Brain (organoid and tissue), 16 donors: ENCODE measurements at places on chromosomes 5 and 9.

- DNase-seq: no peak
Observed at GRCh38 chr5:141779503-141779973, 97.5 kb upstream of the ARAP3 start.

DNA sequence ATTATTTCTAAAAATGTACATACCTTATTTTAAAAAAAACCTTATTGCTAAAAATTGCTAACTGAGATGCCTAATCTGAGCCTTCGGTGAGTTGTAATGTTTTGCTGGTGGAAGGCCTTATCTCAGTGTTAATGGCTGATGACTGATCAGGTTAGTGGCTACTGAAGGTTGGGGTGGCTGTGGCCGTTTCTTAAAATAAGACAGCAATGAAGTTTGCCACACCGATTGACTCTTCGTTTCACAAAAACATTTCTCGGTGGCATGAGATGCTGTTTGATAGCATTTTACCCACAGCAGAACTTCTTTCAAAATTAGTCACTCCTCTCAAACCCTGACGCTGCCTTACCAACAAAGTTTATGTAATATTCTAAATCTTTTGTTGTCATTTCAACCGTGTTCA lies 14.7 kb downstream of the CENPK start:
- no peak for DNase-seq

GRCh38 chr5:172769616-172770373 lies 1.2 kb downstream of the DUSP1 start:
- peak; percentile 72 for DNase-seq

DNA sequence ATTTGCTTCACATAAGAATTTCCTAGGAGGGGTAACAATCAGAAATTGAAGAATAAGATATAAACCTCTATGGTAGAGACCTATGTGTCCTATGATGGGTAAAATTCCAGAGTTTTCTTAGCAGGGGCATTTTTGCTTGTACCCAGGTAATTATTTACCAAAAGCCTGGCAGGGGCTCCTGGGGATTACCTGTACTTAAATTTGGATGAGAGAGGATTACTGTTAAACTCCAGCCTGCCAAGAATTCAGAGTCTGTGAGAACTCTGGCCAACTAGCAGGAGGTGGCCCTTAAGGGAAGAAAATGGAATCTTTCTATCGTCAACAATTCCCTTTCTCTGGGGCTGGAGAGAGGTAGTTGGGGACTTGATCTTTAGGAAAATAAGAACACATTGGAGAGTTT lies 460.4 kb downstream of the PDE4D start:
- DNase-seq: no peak

- DNase-seq: no peak
Observed at GRCh38 chr9:113641100-113641885, 177.8 kb downstream of the RGS3 start.

GRCh38 chr5:79857714-79858409 lies 133.2 kb downstream of the MTX3 start:
- DNase-seq: peak; percentile 86

DNA sequence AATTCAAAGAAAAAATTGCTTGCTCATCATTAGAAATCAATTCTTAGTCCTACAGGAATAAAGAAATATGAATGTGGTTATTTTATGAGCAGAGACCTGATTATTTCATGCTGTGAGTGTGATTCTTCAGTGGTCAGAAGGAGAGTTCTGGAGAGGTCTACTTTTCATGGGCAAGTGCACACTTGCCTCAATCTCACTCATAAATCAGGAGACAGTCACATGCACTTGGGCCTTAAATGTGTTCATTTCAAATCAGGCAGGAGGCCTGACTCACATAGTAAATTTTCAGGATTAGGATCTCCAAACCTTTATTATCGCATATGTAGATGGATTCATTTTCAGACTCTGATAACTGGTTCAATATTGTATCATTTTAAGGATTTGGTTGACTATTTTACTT lies 323.2 kb upstream of the CCNH start:
- DNase-seq: no peak

GRCh38 chr9:5817862-5818261 lies 15.1 kb downstream of the ERMP1 start:
- DNase-seq: no peak

- peak; percentile 26 for DNase-seq
Observed at GRCh38 chr5:27594141-27594540, 555.8 kb upstream of the CDH9 start.

GRCh38 chr9:21119093-21119770 lies 22.4 kb downstream of the IFNW1 start:
- no peak for DNase-seq

GRCh38 chr5:36462295-36463021 lies 143.9 kb upstream of the SLC1A3 start:
- no peak for DNase-seq
